ENCODE measurements at places on chromosomes 2 and 18.

- DNase-seq: no peak
Observed at GRCh38 chr18:78957140-78957539, 22.5 kb upstream of the SALL3 start.

DNA sequence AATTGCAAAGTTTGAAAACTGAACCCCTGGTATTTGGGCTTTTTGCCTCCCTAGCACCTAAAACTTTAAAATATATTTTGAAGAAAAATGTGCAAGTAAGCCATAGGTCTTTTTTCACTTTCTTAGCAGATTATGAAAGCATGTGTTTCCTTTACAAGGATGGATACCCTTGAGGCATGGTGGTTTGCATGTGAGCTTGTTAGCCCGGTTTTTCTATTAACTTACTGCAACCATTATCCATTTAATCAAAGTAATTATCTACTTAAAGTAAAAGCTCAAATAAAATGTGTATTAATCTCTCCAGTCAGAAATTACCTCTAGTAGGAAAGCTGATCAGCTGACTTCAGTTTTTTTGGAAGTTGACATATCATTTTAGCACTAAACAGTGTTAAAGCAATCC, 140.6 kb downstream of the EML6 start:
- no peak for DNase-seq

GRCh38 chr2:166068981-166069380, 58.8 kb downstream of the SCN1A start:
- no peak for DNase-seq

- no peak for DNase-seq
Observed at GRCh38 chr2:101114268-101114783, 36.9 kb downstream of the TBC1D8 start.

- DNase-seq: no peak
Observed at GRCh38 chr18:78893281-78894032, 86.2 kb upstream of the SALL3 start.

DNA sequence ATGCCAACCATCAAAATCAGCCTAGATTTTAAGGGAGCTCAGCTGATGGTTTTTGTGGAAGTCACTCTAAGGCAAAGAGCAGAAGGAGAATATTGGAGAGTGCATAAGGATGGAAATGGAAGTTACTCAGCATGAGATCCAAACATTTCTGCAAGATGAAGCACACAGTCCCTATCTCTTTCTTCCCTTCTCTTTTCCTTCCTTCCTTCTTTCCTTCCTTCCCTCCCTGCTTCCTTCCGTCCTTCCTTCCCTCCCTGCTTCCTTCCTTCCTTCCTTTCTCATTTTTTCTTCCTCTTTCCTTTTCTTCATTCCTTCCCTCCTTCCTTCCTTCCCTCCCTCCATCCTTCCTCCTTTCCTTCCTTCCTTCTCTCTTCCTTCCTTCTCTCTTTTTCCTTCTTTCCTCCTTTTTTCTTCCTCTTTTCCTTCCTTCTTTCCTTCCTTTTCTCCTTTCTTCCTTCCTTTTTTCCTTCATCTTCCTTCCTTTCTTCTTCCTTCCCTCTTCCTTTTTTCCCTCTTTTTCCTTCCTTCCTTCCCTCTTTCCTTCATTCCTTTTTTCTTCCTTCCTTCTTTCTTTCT, 727.9 kb upstream of the CDH2 start:
- no peak for DNase-seq

DNA sequence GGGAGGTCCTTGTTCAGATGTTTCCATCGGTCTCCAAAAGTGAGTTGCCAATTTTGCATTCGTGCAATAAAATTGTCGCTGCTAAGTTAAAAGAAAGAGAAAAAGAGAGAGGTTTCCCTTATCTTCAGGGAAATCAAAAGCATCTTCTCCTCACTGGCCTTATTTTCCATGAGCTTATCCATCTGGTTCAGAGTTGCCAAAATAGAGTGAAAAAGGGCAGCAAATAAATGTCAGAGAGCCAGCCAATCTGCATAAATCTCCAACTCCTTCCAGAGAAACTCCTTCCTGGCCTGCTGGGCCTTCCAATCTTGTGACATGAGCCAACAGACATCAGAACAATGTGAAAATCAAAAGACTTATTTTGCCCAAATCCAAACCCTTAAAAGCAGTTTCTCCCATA, 28.4 kb downstream of the PAX3 start:
- DNase-seq: no peak

DNA sequence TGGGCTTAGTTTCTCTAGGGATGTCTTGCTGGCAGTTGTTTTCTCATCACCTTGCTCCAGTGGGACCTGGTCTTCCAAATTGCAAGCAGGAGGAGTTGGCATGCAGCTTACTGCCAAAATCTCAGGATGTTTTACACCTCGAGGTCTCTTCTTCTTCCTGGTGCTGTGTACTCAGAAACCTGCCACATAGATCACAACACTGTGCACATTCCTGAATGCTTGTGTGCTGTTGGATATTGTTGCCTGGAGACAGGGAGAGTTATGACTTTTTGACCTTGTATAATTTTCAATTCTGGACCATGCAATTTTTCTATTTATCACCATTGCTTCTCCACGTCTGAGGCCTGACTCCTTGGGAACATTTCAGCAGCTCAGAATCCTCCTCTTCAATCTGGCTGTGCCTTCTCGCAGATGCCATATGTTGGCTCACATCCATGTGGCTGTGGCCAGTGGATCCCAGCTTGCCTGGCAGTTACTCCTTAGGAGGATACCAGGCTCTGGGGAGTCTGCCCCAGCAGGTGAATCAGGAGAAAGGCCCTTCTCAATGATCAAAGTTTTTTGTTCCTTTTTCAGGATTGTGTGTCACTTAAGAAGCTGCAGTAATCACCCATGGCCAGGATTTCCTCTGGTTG, 489.3 kb downstream of the TSN start:
- no peak for DNase-seq

DNA sequence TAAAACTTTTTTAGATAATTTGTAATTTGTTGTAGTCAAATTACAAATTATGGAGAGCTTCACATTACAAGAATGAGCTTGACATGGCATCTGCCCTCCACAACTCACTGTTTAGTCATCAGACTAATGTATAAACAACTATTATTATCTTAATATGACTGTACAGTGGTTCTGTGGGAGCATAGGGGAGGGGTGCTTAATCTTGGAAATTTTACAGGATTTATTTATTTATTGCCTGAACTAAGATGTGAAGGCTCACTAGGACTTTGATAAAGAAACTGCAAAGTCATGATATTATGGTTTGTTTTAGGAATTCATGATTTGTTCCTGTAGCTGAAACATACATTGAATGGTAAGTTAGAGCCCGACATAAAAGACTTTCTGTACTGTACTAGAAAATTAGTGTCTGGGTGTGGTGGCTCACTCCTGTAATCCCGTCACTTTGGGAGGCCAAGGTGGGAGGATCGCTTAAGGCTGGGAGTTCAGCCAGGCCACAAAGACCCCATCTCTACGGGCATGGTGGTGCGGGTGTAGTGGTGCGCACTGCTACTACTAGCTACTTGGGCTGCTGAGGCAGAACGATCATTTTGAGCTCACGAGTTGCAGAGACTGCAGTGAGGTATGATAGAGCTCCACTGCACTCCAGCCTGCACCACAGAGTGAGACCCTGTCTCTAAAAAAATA, 2.1 kb downstream of the MARCHF7 start:
- DNase-seq: peak; percentile 69

Measured in AG08396 (cell line).